ENCODE measurements at places on chromosomes 12 and 14. TPM values are rescaled to one million over a fixed set of nuclear protein-coding genes. Genes with fewer than 3 reads are reported as not detected.

The KRT73 gene
- not detected for total RNA-seq

The PTGDR gene
- total RNA-seq = 0.13 TPM

DNA sequence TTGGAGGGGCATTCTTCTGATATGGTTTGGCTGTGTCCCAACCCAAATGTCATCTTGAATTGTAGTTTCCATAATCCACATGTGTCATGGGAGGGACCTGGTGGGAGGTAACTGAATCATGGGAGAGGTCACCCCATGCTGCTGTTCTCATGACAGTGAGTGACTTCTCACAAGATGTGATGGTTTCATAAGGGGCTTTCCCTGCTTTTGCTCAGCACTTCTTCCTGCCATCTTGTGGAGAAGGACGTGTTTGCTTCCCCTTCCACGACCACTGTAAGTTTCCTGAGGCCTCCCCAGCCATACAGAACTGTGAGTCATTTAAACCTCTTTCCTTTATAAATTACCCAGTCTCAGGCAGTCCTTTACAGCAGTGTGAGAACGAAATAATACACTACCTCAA, 382.4 kb downstream of the VRK1 start:
- H3K27me3 ChIP-seq = peaks cover 2% of the 10 kb centered on the region
- DNase-seq = peak; percentile 53
- H3K4me1 ChIP-seq = peaks cover 38% of the 10 kb centered on the region

DNA sequence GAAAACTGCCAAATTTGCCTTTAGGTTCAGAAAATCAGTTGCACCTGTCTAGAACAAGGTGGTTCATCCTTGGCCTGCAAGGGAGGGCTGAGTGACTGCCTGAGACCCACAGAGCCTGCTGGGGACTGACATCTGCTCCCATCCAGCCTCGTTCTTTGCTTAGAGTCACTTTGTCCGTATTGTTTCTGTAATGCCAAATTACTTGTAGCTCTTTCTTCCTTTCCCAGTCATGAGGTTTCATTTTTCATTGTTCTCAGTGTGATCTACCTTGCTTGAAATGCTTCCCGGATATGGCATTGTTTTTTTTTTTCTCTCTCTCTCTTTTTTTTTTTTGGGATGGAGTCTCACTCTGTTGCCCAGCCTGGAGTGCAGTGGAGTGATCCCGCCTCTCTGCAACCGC, 21.3 kb downstream of the TSPAN9 start:
- H3K36me3 ChIP-seq = no peaks in the 10 kb centered on the region
- H3K4me3 ChIP-seq = no peak overlapping the region
- H3K27me3 ChIP-seq = no peaks in the 10 kb centered on the region

GRCh38 chr12:42483521-42483790, 106.1 kb downstream of the PRICKLE1 start:
- H3K4me1 ChIP-seq = peaks cover 6% of the 10 kb centered on the region
- no peaks in the 10 kb centered on the region for H3K36me3 ChIP-seq
- no peak overlapping the region for H3K27ac ChIP-seq
- peak overlapping the region; percentile 75 for H3K4me3 ChIP-seq
- peak; percentile 24 for DNase-seq
- H3K27me3 ChIP-seq = peaks cover 69% of the 10 kb centered on the region

GRCh38 chr12:7395950-7396349, 48.0 kb downstream of the CD163L1 start:
- H3K4me3 ChIP-seq = no peak overlapping the region
- no peak for DNase-seq
- H3K27me3 ChIP-seq = peaks cover 7% of the 10 kb centered on the region
- H3K27ac ChIP-seq = no peak overlapping the region
- H3K36me3 ChIP-seq = no peaks in the 10 kb centered on the region

All from activated CD8-positive, alpha-beta T cell treated with anti-CD3 and anti-CD28 coated beads for 36 hours (primary cell).